Motor neuron (in vitro differentiated cells): ENCODE measurements at places on chromosomes 2 and 18. TPM values are rescaled to one million over a fixed set of nuclear protein-coding genes. Genes with fewer than 3 reads are reported as not detected.

DNA sequence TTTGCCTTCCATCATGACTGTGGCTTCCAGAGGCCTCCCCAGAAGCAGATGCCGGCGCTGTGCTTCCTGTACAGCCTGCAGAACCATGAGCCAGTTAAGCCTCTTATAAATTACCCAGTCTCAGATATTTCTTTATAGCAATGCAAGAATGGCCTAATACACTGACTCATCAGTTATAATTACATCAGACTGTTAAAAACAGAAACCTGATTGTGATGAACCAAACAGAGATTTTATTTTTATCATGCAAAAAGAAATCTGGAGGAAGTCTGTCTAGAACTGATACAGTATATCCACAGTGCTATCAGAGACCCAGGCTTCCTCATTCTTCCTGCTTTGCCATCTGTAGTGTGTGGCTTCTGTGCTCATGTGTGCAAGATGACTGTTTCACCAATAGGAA, 93.4 kb upstream of the MEX3C start:
- no peak for ATAC-seq

- ATAC-seq: no peak
Measured at GRCh38 chr2:75431763-75432162, 129.0 kb downstream of the EVA1A start.

- ATAC-seq: no peak
Measured at GRCh38 chr18:55886886-55887285, 298.9 kb upstream of the TCF4 start.

DNA sequence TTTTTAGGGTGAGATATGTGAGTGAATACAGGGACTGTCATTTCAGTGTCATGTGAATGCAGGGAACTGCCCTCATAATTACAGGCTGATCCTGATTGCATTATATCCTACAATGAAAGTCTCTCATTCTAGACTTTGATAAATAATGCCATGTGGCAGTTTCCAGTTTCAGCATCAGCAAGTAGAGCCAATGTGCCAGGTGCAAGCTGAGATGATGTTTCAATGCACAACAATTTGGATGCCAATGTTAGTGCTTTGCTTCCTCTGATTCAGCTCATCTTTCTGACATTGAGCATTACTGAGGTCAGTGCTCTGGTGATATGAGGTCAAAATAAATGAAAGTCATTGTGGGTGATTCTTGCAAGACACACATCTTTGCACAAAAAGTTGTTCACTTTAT, 63.7 kb upstream of the TFPI start:
- ATAC-seq: no peak

DNA sequence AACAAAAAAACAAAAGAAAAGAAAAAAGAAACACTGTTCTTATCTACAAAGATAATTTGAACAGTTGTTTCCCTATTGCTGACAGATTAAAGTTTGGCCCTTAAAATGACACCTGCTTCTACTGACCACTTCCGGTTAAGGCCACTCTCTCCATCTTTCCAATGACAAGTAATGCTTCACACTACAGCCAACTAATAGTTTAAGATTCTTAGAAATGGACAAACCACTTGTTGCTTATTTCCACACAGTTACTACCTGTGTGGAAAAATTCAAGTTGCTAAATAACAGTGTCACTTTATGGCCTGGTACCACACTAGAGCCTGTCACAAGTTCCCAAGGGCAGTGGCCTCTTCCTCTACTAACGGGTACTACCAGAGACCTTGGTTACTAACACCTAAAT, 2.4 kb downstream of the TMEM185B start:
- no peak for ATAC-seq

GRCh38 chr2:224038049-224038829, 847 bp downstream of the SERPINE2 start:
- ATAC-seq: peak; percentile 42

- ATAC-seq: no peak
Measured at GRCh38 chr18:28999726-29000125, 822.8 kb upstream of the CDH2 start.

DNA sequence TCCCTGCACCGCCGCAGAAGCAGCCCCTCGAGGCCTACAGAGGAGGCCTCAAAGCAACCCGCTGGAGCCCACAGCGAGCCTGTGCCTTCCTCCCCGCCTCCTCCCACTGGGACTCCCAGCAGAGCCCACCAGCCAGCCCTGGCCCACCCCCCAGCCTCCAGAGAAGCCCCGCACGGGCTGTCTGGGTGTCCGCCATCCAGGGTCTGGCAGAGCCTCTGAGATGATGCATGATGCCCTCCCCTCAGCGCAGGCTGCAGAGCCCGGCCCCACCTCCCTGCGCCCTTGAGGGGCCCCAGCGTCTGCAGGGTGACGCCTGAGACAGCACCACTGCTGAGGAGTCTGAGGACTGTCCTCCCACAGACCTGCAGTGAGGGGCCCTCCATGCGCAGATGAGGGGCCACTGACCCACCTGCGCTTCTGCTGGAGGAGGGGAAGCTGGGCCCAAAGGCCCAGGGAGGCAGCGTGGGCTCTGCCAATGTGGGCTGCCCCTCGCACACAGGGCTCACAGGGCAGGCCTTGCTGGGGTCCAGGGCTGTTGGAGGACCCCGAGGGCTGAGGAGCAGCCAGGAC, 31.2 kb downstream of the GPC1 start:
- ATAC-seq: peak; percentile 72

CNTNAP5 gene
- 2.1 TPM in 1 of 2 replicates, not detected in the other for total RNA-seq

NGEF gene
- 4.1 and 5.7 TPM in 2 replicates for total RNA-seq

GRCh38 chr2:168456521-168457189, 583 bp downstream of the CERS6 start:
- ATAC-seq: peak; percentile 52

TPGS2 gene
- total RNA-seq: 127 and 136 TPM in 2 replicates

- ATAC-seq: peak; percentile 17
Measured at GRCh38 chr2:109197491-109198418, 68.8 kb downstream of the SH3RF3 start.
